Left renal cortex interstitium (tissue), 4 donors: ENCODE measurements at places on chromosomes 6 and 20. TPM values are rescaled to one million over a fixed set of nuclear protein-coding genes. Genes with fewer than 3 reads are reported as not detected.

Gene FRMD1
- 26.5 TPM for polyA plus RNA-seq

Gene ADGB
- 0.46 TPM for polyA plus RNA-seq

GRCh38 chr6:161668665-161669064 is 394.8 kb upstream of the AGPAT4 start:
- DNase-seq: no peak

GRCh38 chr6:111565326-111566221 is 40.1 kb downstream of the TRAF3IP2 start:
- no peak for DNase-seq

DNA sequence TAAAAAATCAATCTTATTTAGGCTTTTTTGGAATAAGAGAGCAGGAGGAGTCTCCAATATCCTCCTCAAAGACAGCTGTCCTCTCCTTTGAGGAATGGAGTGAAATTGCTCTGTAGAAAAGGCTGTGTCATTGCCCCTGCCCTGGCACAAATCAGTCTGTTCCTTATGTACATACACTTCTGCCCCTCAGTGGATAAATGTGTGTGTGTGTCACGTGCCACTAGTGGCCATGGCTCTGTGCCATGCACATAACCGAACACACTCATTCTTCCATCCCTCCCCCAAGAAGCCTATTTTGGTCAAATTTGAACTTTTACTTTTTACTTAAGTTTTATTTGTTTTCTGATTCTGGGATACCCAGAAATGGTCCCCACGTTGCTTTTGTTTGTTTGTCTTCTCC is 49.2 kb downstream of the ANKS1A start:
- no peak for DNase-seq

DNA sequence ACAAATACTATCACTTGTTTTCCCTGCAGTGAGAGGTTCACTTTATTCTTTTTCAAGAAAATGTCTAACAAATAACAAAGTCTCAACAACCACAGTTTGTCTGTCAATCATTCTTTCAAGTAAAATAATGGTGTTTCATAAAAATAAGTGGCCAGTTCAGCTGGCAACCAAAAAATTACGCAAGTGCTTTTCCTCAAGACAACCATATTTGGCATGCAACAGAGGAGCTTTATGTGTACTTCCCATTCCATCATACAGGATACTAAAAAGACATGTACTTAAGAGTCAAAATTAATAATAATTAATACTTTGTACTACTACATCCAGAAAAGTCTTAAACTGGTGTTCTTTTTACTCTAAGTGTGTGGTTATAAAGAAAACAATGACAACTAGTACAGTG is 34.6 kb downstream of the ATG5 start:
- DNase-seq: no peak

GRCh38 chr20:3660262-3661059 is 2.7 kb downstream of the GFRA4 start:
- no peak for DNase-seq

DNA sequence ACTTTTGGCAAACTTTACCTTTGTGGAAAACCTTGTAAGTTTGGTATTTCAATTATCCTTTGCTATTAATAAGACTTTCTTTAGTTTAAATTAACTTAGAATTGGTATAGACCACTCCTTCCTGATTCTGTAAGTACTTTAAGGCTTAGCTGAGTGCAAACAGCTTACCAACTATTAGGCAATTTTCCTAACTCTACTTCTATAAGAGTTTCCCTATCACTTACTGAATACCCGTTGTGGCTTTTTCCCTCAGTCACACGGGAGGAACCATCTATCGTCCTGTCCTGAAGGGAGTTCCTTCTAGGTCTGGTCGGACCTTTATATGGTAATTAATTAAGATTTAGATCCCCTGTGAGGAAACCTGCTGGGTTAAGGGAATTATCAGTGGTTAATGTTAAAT is 9.6 kb downstream of the SLC35A1 start:
- no peak for DNase-seq
